Posterior cingulate gyrus (tissue), 11 donors: ENCODE measurements at places on chromosomes 4 and X.

- no peak for DNase-seq
Measured at GRCh38 chrX:38260231-38260630, 39.6 kb upstream of the SRPX start.

- DNase-seq, result no peak
Measured at GRCh38 chr4:98232202-98232601, 29.0 kb upstream of the RAP1GDS1 start.

- no peak for DNase-seq
Measured at GRCh38 chrX:3669841-3670475, 43.5 kb downstream of the PRKX start.

DNA sequence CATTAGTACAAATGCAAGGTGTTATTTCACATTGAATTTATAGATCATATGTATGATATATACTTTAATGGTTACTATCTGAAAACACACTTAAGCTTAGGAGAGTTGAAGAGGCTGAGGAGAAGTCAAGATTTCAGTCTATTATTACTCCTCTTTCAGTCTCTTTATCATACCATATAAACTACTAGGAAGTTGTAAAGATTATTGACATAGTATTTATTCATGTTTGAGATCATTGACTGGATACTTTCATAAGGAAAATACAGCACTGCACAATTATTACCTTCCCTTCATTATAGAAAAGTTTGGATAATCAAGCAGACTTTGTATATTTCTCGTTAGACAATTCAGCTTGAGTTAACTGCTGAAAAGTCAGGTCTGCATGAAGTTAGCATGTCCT is 10.0 kb upstream of the SGMS2 start:
- DNase-seq, result no peak

DNA sequence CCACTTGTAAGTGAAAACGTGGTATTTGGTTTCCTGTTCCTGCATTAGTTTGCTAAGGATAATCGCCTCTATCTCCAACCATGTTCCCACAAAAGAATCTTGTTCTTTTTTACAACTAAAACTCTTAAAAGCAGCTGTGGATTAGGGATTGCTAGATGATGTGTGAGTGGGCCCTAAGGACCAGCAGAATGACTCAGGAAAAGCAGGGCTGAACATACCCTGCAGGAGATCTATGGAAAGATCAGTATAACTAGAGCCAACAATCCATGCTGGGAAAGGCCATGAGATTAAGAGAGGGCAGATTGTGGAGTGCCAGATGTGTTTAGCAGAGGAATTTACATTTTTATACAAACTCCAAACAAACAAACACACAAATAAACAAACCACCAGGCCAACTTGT is 128.4 kb upstream of the TMEM164 start:
- DNase-seq, result no peak

- no peak for DNase-seq
Measured at GRCh38 chr4:82745173-82745842, 53.3 kb downstream of the SCD5 start.

- DNase-seq, result no peak
Measured at GRCh38 chrX:1507511-1508463, 29.2 kb downstream of the P2RY8 start.

DNA sequence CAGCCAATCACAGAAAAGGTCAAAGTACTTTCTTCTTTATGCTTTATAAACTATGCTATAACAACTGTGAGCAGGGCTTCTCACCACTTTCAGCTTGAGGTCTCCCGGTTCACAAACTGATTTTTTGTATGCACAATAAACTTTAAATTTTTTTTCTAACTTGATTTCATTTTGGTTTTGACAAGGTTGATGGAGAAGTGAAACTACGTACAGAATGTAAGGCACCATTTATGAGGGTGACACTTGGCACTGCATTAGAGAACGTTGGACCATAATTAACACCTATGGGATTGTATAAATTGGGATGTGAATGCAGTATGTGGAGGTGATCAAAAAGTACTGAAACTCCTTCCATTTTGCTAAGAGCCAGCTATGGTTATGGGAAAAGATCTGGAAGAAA is 857.9 kb upstream of the HTR2C start:
- DNase-seq, result no peak

GRCh38 chrX:153970357-153971123 is 1.1 kb downstream of the HCFC1 start:
- no peak for DNase-seq

GRCh38 chr4:23422878-23423277 is 467.0 kb downstream of the PPARGC1A start:
- no peak for DNase-seq

DNA sequence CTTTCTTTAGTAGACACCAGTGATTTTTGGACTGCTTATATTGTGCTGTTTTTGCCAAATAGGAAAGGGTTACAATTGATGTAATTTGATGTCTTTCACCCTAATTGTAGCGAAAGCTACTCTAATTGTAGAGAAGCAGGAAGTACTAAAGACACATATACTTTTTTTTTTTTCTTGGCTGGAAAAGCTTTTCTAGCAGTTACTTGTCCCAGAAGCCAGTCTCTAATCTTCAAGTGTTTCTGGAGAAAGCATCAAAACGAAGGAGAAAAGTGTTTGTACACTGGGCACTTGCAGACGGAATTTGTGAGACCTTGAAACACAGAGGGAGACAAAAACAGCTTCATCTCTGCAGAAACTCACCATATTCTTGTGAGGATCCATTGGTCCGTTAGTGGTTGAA is 616.5 kb upstream of the LCORL start:
- DNase-seq, result no peak

GRCh38 chr4:11042760-11043159 is 358.2 kb upstream of the CLNK start:
- no peak for DNase-seq

DNA sequence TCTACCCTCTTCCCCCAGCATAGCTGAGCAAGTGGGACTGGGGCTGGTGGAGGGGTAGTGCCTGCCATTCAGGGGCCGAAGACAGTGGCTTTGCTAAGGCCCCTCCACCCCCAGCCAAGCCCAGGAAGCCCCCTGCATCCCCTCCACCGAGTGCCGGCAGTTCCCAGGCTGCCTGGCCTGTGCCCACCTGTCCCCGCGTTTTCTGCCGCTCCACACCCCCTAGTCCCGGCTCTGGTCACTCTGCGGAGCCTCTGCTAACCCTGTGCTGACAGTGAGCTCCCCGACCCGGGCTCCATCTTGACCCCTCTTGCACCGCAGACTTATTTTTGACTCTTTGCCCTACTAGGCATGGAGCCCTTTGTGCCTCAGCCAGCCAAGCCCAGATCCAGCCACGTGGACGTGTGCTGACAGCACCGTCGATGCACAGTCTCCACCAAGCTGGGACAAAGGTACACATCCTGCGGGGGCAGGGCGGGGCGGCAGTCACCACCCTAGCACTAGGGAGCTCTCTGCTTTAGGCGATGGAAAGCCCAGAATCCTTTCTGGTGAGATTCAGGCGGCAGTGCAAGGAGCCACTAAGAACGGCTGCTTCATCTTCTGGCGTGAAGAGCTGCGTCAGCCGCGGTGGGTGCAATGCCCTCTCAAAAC is 96.6 kb downstream of the PHKA2 start:
- no peak for DNase-seq

- no peak for DNase-seq
Measured at GRCh38 chr4:97123573-97123972, 1019.7 kb downstream of the STPG2 start.

- no peak for DNase-seq
Measured at GRCh38 chr4:169184686-169185085, 86.1 kb downstream of the SH3RF1 start.

- DNase-seq, result peak; percentile 86
Measured at GRCh38 chr4:3269991-3270611, 21.1 kb downstream of the MSANTD1 start.

- no peak for DNase-seq
Measured at GRCh38 chr4:157576671-157577217, 356.2 kb downstream of the GRIA2 start.

GRCh38 chr4:140448830-140449229 is 21.4 kb upstream of the CLGN start:
- DNase-seq, result no peak

DNA sequence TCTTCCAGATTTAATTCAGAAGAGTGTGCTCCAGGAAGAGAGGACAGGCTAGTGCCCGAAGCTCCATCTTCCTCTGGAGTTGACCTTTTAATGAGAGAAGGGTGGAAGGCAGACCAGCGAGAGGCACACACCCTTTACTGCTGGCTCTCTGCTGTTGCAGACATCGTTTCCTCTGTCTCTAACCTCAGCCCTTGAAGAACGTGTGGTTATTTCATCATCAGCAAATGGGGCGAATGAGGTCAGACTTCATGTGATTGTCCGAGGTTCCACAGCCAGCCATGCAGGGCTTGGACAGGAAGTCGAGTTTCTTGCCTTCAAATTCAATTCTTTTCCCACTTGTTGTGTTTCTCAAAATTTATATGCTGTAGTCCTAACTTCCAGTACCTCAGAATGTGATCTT is 155.2 kb upstream of the MSX1 start:
- DNase-seq, result no peak

DNA sequence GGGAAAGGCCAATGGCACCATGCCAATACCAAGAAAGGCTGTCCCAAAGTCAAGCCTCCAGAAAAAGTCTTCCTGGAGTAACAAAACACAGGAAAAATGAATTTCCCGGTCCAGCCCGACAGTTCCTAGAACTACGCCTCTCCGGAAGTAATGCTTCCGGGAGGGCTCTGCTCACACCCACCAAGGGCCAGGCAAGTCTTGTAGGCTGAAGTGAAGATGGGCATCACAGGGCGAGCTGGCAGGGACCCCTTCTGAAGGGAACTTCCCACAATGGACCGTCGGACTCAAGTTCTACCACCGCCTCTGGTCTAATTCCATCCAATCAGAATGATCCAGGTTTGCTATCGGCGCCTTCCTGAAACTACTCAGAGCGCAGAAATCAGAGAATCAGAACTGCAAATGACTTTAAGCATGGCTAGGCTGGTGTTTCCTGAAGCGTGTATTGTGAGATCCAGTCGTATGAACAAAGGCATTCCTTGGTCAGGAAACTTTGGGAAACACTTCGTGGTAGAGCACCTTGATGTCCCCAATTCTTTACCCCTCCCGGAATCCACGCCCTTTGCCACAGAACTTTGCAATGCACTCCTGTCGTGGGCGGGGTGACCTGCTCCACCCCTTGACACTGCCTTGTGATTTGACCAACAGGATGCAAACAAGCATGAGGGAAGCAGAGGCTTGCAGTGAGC is 127.8 kb downstream of the BCOR start:
- no peak for DNase-seq

DNA sequence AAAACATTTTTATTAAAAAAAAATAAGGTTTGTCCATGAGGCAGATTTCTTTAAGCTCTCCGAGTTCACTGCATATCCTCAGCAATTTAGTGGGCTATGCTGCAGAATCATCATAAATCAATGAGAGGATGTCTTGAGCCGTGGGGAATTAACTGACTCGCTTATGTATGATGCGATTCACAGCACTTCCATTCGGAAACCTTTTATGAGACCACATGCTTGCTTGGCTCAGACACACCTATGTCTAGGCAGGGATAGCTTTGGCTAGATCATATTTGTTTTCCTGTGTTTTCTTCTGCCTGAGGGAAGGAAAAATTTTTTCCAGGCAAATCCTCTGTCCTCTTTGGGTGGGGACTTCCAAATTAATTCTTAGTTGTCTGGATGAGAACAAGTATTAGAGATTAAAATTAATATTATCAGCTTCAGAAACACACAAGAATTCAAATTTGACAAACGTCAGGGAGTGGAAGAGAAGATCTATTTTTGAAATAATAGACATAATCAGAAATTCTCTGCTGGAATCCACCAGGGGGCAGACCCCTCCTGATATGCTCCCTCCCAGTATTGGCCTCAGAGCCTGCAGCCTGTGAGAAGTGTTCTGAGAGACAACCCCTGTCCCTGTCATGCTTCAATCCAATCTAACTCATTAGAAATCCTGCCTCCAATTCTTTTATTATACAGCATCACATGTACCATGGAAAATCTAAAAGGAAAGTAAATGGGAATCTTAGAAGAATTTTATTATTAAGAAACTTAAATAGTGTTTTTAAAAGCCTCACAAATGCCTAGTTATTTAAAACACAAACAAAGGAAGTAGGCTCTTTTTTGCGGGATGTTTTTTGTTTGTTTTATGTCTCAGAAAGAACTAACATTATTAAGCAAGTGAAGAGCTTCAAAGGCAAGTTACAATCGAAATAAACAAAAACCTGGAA is 345.1 kb upstream of the TACR3 start:
- DNase-seq, result peak; percentile 77

GRCh38 chr4:15755321-15756155 is 22.6 kb upstream of the CD38 start:
- DNase-seq, result no peak

DNA sequence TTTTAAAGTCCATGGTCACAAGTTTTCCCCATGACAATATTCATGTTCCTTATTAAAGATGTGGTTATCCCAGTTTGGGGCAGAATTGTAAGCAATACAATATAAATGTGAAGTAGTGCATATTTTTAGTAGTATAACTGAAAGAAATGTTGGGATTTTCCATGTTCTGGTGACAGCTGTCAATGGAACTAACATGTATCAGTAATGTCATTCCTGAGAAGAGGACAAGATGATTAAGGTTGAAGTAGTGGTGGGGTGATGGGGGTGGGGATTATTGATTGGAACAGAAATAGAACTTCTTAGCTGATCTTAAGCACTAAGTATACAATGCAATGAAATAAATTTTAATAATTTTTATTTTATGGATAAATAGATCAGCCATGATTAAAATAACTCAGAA is 81.6 kb downstream of the PDHA2 start:
- DNase-seq, result no peak

DNA sequence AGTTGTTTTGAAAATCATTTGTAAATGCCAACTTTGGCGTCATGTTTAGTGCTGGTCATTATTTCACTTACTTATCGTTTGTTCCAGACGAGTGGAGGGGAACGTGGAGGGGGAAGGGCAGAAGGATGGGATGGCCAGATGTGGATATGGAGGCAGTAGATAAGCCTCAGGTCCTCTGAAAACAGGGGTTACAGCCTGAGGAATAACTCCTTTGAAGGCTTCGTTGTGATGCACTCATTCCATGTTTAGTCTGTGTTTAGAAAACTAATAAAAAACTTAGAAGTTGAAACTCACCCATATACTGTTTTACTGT is 1.1 kb downstream of the MOB1B start:
- no peak for DNase-seq

- DNase-seq, result no peak
Measured at GRCh38 chrX:38661561-38661960, 100.2 kb downstream of the TSPAN7 start.

- no peak for DNase-seq
Measured at GRCh38 chr4:114279711-114280110, 300.3 kb upstream of the ARSJ start.

DNA sequence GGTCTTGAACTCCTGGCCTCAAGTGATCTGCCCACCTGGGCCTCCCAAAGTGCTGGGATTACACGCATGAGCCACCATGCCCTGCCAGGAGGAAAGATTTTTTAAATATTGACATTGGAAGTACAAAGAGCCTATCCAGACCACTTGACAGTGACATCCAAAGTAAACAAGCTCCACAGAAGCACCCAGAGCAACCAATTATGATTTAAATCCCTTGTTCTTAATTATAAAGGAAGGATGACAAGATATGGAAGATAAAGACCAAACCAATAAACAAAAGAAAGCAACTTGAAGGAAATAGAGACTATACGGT is 27.7 kb upstream of the RPL34 start:
- DNase-seq, result no peak

GRCh38 chr4:165152527-165152926 is 39.9 kb upstream of the TMEM192 start:
- no peak for DNase-seq
